ENCODE measurements at places on chromosomes 7 and 10.
A peak's percentile ranks its signal among the peaks of the same experiment; 100 is the strongest.

- DNase-seq, result no peak
Measured at GRCh38 chr7:138006106-138006505, 4.2 kb upstream of the CREB3L2 start.

GRCh38 chr7:147170341-147171012 is 1053.9 kb downstream of the CNTNAP2 start:
- no peak for DNase-seq

DNA sequence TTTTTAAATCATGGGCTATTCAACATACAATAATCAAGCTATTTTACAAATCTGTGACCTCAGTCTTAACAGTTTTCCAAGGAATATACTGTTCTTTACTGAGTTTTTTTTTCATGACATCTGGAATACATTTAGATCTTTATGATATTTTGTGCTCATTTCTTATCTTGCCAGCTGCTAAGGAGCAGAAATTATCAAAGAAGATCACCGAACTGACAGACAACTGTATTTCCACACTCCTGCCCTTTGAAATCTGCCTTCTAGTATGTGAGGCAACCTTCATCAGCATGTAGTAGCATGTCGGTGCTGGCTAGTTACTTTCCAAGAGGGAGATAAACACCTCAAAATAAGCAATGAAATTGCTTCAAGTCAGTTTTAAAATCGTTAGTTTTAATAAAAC is 66.4 kb downstream of the NHLRC2 start:
- no peak for DNase-seq

DNA sequence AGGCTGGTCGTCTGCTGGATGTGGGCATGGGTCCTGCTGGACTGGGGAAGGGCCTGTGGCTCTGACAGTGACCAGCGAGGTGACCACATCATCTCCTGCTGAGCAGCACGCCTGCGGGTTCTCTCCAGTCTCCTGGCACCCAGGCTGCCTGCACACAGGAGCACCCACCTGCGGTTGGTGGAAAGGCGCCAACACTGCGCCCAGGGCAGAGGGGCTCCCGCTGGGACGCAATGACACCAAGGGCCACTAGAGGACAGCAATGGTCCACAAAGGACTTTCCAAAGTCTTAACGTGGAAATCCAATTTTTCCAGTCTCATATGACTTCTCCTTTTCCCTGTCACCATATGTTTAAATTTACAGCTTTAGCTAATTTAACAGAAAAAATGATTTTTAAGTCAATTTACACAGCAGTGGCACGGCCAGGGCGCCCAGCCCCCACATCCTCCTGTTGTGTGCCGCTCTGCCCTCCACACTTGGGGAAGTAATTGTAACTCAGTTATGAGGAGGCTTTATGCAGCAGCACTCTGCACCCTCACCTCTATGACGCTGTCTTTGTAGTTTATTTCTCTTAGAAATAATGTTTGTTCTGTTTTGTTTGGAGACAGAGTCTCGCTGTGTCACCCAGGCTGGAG is 38.1 kb downstream of the CFAP46 start:
- DNase-seq, result no peak

GRCh38 chr7:64888901-64889685 is 14.0 kb upstream of the ZNF273 start:
- DNase-seq, result peak; percentile 6

DNA sequence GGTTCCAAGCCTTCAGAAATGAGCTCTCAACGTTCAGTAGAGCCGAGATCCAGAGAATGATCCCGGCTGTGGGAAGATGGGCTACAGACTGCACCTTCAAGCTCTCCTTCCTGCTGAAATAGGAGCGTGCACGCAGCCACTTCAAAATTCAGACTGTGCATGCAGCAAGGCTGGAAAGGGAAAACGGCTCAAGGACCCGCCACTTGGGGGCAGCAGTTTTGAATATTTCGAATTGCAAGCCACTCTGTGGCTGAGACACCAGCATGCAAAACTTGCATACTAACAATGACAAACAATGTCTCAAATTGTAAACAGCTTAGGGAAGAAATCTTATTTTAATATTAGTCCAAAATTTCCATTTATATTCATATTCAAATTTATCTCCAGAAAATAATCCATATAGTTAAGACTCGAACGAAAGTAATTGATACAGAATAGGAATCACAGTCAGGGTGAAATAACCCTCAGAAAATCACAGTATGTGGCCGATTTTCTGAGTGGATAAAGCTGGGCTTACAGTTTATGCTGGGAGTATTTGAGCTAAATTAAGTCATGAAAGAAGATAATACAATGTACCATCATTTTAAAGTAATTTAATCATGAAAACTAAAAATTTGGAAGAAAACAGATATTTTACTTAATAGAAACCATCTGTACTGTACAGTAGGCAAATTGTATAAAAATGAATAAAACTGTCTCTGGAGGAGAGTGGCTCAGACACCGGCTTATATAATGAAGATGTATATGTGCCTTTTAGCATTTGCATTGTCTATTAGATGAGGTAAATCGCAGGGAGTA is 137.9 kb upstream of the MKI67 start:
- no peak for DNase-seq

GRCh38 chr10:114019226-114019625 is 24.4 kb upstream of the ADRB1 start:
- no peak for DNase-seq

DNA sequence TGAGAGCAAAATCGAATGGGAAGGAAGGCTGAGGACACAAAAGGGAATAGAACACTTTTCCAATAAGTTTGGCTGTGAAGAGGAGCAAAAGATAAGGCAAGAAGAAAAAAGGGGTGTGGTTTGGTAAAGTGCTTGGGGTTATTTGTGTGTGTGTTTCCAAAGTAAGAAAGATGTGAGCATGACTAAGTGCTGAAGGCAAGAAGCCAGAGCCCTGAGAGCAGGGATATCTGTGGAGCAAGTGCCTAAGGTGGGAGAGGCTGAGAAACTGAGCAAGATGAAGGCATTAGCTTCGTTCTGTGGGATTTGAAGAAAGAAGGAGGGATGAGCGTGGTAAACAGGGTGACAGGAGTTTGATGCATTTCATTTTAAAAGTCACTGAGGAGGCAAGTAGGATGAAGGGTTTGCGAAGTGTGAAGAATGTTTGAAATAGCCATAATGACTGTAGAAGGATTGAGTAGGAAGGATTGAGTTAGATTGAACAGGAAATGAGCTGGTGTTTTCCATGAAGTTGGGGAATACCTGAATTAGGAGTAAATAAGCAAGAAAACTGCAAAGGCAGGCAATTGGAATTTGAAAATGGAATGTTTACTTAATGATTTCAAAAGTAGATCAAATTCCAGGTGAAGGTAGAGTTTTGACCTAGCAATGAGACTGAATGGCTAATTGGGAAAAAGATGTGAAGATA is 19.9 kb upstream of the SP4 start:
- no peak for DNase-seq

- peak; percentile 43 for DNase-seq
Measured at GRCh38 chr10:124741281-124741921, 2.8 kb downstream of the FAM53B start.

GRCh38 chr10:61752111-61753011 is 89.6 kb downstream of the CABCOCO1 start:
- no peak for DNase-seq

DNA sequence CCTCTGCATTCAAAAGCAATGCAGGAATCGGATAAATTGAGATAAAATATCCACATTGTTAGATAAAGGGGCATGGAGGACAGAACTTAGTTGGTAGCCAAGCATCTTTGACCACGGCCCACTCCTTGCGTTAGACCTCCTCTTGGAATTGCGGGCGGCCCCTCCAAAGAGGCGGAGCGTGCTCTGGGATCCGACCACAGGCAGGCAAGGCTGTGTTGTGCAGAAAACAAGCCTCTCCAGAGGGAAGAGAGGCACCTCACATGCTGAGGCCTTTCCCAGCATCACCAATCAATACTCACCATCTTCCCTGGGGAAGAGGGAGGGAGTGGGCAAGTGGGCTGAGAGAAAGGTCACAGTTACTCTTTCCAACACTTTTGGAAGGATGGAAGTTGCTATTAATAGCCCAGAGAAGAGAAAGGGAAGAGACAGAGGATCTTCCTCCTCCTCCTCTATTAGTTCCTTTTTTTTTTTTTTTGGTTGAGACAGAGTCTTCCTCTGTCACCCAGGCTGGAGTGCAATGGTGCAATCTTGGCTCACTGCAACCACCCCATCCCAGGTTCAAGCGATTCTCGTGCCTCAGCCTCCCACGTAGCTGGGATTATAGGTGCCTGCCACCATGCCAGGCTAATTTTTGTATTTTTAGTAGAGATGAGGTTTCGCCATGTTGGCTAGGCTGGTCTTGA is 49.7 kb upstream of the NRF1 start:
- DNase-seq, result no peak

- DNase-seq, result no peak
Measured at GRCh38 chr7:138316421-138317043, 143.5 kb upstream of the TRIM24 start.

GRCh38 chr7:101557978-101558741 is 70.9 kb downstream of the MYL10 start:
- no peak for DNase-seq

- DNase-seq, result no peak
Measured at GRCh38 chr7:131802195-131802864, 245.9 kb upstream of the PODXL start.

DNA sequence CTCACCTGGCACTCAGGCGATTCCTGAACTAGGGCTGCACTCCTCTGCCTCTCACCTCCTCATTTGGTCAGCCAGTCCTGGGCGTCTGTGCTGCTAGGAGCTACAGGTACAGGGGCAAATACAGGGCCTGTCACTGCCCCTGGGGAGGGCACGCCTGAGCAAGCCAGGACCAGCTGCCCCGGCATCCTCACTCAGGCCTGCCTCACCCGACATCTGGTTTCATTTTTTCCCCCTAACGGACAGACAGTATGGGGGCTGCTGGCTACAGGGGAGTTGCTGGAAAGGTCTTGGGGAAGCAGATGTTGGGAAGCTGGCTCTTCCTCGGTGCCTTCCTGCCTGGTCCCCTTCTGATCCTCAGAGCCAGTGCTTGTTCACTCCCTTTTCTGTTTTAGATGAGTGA is 77.3 kb upstream of the PPIF start:
- no peak for DNase-seq

- DNase-seq, result no peak
Measured at GRCh38 chr7:106767498-106768323, 97.4 kb upstream of the PIK3CG start.

- DNase-seq, result no peak
Measured at GRCh38 chr10:47444047-47444446, 39.9 kb downstream of the ANXA8 start.

GRCh38 chr10:113856563-113856962 is 2.1 kb downstream of the NHLRC2 start:
- DNase-seq, result no peak

DNA sequence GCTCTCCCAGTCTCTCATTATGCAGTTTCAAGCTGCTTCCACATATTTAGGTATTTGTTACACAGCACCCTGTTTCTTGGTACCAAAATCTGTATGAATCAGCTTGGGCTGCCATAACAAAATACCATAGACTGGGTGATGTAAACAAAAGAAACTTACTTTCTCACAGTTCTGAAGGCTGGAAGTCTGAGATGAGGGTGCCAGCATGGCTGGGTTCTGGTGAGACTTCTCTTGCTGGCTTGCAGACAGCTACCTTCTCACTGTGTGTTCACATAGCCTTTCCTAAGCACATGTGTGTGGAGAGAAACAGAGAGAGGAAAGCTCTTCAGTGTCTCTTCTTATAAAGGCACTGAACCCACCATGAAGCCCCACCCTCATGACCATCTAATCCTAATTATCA is 15.7 kb upstream of the CBLL1 start:
- no peak for DNase-seq
